Hepatocyte (in vitro differentiated cells): ENCODE measurements at places on chromosomes 2 and 18. TPM values are rescaled to one million over a fixed set of nuclear protein-coding genes. Genes with fewer than 3 reads are reported as not detected.

DNA sequence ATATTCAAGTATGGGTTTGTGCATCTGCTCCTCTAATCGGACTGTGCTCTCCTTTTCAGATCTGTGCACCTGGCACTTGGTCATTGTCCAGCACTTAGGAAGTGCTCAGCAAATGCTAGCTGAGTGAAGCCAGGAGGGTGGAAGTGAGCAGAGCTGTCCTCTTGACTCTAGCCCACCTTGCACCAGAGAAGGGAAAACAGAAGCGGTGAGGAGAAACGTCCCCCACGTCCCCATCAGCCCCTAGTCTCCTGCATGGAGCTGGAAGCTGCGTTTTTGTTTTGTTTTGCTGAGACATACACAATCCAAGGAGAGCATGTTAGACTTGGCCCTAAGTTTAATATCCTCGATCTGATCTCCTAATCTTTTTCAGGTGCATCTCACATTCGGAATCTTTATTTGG is 73.6 kb downstream of the EN1 start:
- peaks cover 51% of the 10 kb centered on the region for H3K27me3 ChIP-seq
- H3K27ac ChIP-seq: no peak overlapping the region
- H3K36me3 ChIP-seq: no peaks in the 10 kb centered on the region
- peak overlapping the region; percentile 45 for H3K4me3 ChIP-seq

GRCh38 chr2:18831916-18832510 is 242.6 kb upstream of the NT5C1B start:
- H3K36me3 ChIP-seq: no peaks in the 10 kb centered on the region
- peaks cover 49% of the 10 kb centered on the region for H3K4me1 ChIP-seq
- DNase-seq: no peak
- H3K27me3 ChIP-seq: no peaks in the 10 kb centered on the region
- peak overlapping the region; percentile 41 for H3K27ac ChIP-seq

- peak overlapping the region; percentile 90 for H3K27ac ChIP-seq
- no peaks in the 10 kb centered on the region for H3K27me3 ChIP-seq
- no peak overlapping the region for H3K4me3 ChIP-seq
Observed at GRCh38 chr2:165795011-165795410, 964 bp upstream of the GALNT3 start.

- peaks cover 10% of the 10 kb centered on the region for H3K4me1 ChIP-seq
- DNase-seq: no peak
- no peak overlapping the region for H3K4me3 ChIP-seq
- H3K27me3 ChIP-seq: no peaks in the 10 kb centered on the region
- H3K27ac ChIP-seq: peak overlapping the region; percentile 46
Observed at GRCh38 chr18:2412281-2412680, 159.0 kb downstream of the METTL4 start.

- no peaks in the 10 kb centered on the region for H3K4me1 ChIP-seq
- no peaks in the 10 kb centered on the region for H3K27me3 ChIP-seq
- H3K36me3 ChIP-seq: no peaks in the 10 kb centered on the region
- H3K4me3 ChIP-seq: no peak overlapping the region
Observed at GRCh38 chr2:74334931-74335333, 8.3 kb downstream of the SLC4A5 start.

- H3K36me3 ChIP-seq: no peaks in the 10 kb centered on the region
- DNase-seq: no peak
- H3K4me1 ChIP-seq: no peaks in the 10 kb centered on the region
- H3K27ac ChIP-seq: no peak overlapping the region
- no peaks in the 10 kb centered on the region for H3K27me3 ChIP-seq
Observed at GRCh38 chr2:10522726-10523405, 74.7 kb upstream of the ODC1 start.

DNA sequence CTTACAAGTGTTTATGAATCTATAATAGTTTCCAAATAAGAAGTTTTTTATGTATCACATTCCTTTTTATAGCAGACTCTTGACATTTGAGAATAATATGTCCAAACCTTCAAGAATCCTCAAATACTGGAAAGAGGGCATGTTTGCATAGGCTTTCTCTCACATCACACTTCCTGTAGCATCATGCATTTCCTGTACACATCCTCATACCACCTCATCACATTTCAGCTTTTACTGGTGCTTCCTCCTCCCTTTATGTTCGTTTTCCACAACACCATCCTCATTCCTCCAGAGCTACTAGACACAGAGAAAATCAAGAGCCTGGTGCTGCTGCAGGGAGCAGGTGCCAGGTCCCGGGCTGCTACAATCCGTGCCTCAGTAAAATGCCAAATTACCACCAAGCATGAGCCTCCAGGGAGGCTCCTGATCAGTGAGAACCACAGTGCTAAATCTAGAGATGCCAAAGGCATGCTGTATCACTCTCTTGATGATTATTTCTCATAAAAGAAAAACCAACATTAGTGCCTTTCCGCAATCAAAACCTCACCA is 137.7 kb upstream of the CYP1B1 start:
- no peaks in the 10 kb centered on the region for H3K36me3 ChIP-seq
- DNase-seq: no peak
- H3K4me3 ChIP-seq: no peak overlapping the region
- H3K27me3 ChIP-seq: no peaks in the 10 kb centered on the region
- H3K27ac ChIP-seq: no peak overlapping the region
- no peaks in the 10 kb centered on the region for H3K4me1 ChIP-seq

DNA sequence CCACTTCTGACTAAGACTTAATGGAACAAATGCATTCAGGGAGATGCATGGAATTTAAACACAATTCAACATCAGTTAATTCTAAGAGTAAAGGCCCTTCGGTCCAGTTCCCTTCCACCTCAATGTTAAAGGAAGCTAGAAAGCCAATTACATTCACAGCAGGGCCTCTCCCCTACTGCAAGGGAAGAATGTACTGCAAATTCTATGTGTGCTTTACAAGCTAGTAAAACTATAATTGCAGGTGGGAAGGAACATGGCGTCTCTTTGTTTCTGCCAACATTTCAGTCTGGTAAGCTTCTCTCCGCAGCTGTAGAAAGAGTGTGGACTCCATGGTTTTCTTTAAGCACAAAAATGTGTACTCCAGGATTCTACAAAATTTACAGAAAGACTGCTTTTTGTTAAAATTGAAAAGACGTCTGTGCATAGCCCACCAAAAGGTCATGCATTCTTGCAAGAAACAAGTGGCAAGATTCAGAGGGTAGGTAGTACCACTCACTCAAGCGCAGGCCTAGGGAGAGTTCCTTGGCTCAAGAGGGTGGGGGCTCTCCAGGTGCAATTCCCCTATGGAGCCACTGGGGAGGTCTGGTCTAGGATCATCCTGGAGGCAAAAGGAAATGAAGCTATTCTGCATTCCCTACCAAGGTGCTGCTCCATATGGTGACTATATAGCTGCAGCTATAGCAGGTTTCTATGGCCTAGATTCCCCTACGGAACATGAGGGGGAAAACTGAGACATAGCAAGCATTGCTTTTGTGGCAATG is 127.0 kb upstream of the FZD5 start:
- H3K27ac ChIP-seq: peak overlapping the region; percentile 41
- H3K4me1 ChIP-seq: peaks cover 21% of the 10 kb centered on the region
- DNase-seq: no peak
- H3K36me3 ChIP-seq: no peaks in the 10 kb centered on the region
- no peak overlapping the region for H3K4me3 ChIP-seq

DNA sequence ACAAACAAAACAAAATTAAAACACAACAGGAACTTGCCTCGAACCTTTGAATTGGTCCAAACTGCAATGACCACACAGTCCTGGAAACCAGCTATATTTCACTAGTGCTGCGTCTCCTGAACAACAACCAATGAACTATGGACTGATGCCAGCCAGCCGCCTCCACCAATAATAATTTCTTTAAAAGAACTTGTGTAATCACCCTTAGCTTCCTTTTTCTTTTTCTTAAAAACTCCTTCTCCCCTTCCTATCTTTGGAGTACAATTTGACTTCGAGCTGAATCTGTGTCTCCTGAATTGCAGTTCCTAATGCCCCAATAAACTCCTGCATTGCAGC is 1.6 kb upstream of the CXXC1 start:
- H3K36me3 ChIP-seq: no peaks in the 10 kb centered on the region
- no peak overlapping the region for H3K27ac ChIP-seq
- H3K4me1 ChIP-seq: no peaks in the 10 kb centered on the region
- no peaks in the 10 kb centered on the region for H3K27me3 ChIP-seq
- H3K4me3 ChIP-seq: no peak overlapping the region

GRCh38 chr2:5040571-5040970 is 651.6 kb upstream of the SOX11 start:
- H3K27ac ChIP-seq: no peak overlapping the region
- no peaks in the 10 kb centered on the region for H3K36me3 ChIP-seq
- no peaks in the 10 kb centered on the region for H3K4me1 ChIP-seq
- H3K4me3 ChIP-seq: no peak overlapping the region
- DNase-seq: no peak
- no peaks in the 10 kb centered on the region for H3K27me3 ChIP-seq

- no peak overlapping the region for H3K27ac ChIP-seq
- H3K4me1 ChIP-seq: no peaks in the 10 kb centered on the region
- DNase-seq: peak; percentile 15
- H3K36me3 ChIP-seq: no peaks in the 10 kb centered on the region
- no peak overlapping the region for H3K4me3 ChIP-seq
Observed at GRCh38 chr18:1483385-1483784, 578.7 kb downstream of the ADCYAP1 start.

DNA sequence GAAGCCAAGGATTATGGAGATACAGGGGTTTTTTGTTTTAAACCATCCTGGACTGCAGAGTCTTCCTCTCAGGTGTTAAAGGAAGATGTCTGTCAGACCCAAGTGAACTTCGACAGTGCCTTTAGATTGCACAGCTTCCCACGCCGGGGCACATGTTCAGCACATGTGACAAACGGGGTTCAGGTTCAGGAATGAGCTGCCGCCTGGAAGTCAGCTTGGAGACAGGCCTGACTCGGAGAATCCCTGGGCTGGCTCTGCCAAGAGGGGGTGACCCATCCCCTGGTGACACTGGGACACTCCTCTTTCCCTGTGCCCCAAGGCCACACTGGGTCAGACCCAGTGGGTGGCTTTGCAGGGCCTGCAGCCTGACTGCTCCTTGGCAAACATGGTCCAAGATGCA is 359.3 kb upstream of the SALL3 start:
- no peaks in the 10 kb centered on the region for H3K4me1 ChIP-seq
- H3K27me3 ChIP-seq: no peaks in the 10 kb centered on the region
- H3K27ac ChIP-seq: no peak overlapping the region
- DNase-seq: no peak
- no peak overlapping the region for H3K4me3 ChIP-seq

DNA sequence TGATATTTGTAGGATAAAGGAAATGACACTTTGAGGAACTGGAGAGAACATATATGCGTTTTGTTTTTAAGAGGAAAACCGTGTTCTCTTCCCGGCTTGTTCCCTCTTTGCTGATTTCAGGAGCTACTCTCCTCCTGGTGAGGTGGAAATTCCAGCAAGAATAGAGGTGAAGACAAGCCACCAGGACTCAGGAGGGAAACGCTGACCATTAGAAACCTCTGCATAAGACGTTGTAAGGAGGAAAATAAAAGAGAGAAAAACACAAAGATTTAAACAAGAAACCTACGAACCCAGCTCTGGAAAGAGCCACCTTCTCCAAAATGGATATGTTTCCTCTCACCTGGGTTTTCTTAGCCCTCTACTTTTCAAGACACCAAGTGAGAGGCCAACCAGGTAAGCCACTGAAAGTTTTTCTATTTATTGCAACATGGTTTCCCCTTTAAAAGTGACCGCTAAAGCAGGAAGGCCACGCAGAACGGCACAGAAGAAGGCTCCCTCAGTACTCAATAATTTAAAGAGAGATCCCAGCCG is 735 bp downstream of the NRP2 start:
- H3K27ac ChIP-seq: peak overlapping the region; percentile 80
- H3K36me3 ChIP-seq: no peaks in the 10 kb centered on the region

GRCh38 chr2:241437179-241437578 is 71.2 kb downstream of the STK25 start:
- no peak for DNase-seq
- H3K36me3 ChIP-seq: peaks cover 3% of the 10 kb centered on the region
- no peaks in the 10 kb centered on the region for H3K4me1 ChIP-seq
- H3K27ac ChIP-seq: no peak overlapping the region
- no peaks in the 10 kb centered on the region for H3K27me3 ChIP-seq

GRCh38 chr2:121061633-121062032 is 223.4 kb downstream of the TFCP2L1 start:
- H3K4me3 ChIP-seq: no peak overlapping the region
- H3K36me3 ChIP-seq: no peaks in the 10 kb centered on the region
- H3K4me1 ChIP-seq: no peaks in the 10 kb centered on the region
- no peak overlapping the region for H3K27ac ChIP-seq
- peaks cover 16% of the 10 kb centered on the region for H3K27me3 ChIP-seq

DNA sequence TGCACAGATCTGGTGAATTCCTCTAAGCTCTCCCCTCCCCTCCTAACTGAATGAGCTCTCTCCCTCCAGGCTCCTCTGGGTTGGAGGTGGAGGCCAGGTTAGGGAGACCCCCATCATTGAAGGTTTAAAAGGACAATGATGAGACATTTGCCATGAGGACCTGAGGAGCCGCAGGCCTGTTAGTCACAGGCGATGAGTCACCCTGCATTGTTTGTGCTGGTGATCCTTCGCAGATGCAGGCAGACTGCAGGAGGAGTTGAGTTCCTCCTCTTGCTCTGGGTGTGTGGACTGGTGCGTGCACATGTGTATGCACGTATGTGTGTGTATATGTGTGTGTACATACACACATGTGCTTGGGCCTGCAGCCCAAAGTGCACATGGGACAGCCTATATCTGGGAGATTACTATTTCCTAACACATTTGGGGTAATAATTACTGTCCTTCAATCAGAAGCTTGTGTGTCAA is 42.0 kb downstream of the MCFD2 start:
- DNase-seq: peak; percentile 88
- H3K36me3 ChIP-seq: no peaks in the 10 kb centered on the region
- H3K4me1 ChIP-seq: peaks cover 13% of the 10 kb centered on the region
- H3K4me3 ChIP-seq: no peak overlapping the region
- H3K27me3 ChIP-seq: no peaks in the 10 kb centered on the region

- peak; percentile 34 for DNase-seq
- H3K4me1 ChIP-seq: no peaks in the 10 kb centered on the region
- H3K27ac ChIP-seq: peak overlapping the region; percentile 11
- no peak overlapping the region for H3K4me3 ChIP-seq
Observed at GRCh38 chr18:77547757-77548156, 298.1 kb downstream of the GALR1 start.

GRCh38 chr2:132448331-132448730 is 31.7 kb downstream of the GPR39 start:
- DNase-seq: no peak
- H3K27me3 ChIP-seq: no peaks in the 10 kb centered on the region
- no peaks in the 10 kb centered on the region for H3K36me3 ChIP-seq
- H3K27ac ChIP-seq: no peak overlapping the region

DNA sequence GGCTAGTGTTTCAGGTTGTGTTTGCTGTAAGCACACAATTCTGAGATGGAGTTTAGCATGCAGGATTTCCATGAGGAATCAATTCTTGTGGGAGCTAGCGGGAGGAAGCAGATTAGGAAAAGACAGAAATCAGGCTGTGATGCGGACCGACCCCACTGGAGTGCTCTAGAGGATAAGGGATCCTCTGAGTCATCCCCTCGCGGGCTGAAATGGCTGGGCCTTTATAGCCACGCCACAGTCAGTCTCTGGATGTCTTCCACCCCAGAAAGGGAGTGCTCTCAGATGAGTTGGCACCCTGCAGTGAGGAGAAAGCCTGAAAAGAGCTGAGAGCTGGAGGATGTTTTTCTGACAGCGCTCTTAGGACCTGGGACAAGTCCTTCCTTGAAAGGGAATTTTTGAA is 102.4 kb downstream of the GALNT3 start:
- H3K27me3 ChIP-seq: no peaks in the 10 kb centered on the region
- no peaks in the 10 kb centered on the region for H3K4me1 ChIP-seq
- H3K27ac ChIP-seq: no peak overlapping the region

The STON1 gene
- total RNA-seq: 21.6 and 22.0 TPM in 2 replicates

The GCG gene
- 19.8 and 21.1 TPM in 2 replicates for total RNA-seq

The BOLL gene
- total RNA-seq: not detected in 2 replicates

The CARF gene
- total RNA-seq: 10.3 and 13.7 TPM in 2 replicates
